ENCODE measurements at places on chromosomes 1 and 21. TPM values are rescaled to one million over a fixed set of nuclear protein-coding genes. Genes with fewer than 3 reads are reported as not detected.

The DDAH1 gene
- 10.1 TPM for total RNA-seq

The ZC3H12A gene
- 4.9 TPM for total RNA-seq

The SELENBP1 gene
- total RNA-seq = 66.3 TPM

The RGS18 gene
- total RNA-seq = 0.71 TPM

The USH2A gene
- total RNA-seq = 3.6 TPM

The YBEY gene
- 17.1 TPM for total RNA-seq

The C1orf216 gene
- 9.8 TPM for total RNA-seq

The SLC30A10 gene
- total RNA-seq = 0.47 TPM

The MTFR1L gene
- total RNA-seq = 252 TPM

The GRIK3 gene
- total RNA-seq = 0.55 TPM

The CLDN17 gene
- total RNA-seq = not detected

The CR2 gene
- total RNA-seq = not detected

GRCh38 chr1:113416496-113416895 is 26.2 kb downstream of the MAGI3 start:
- DNase-seq = no peak

- DNase-seq = no peak
Observed at GRCh38 chr1:109582021-109582420, 33.6 kb downstream of the GNAI3 start.

GRCh38 chr1:40076895-40077312 is 20.1 kb downstream of the PPT1 start:
- DNase-seq = no peak

GRCh38 chr1:68010090-68010489 is 40.3 kb downstream of the DIRAS3 start:
- DNase-seq = no peak

DNA sequence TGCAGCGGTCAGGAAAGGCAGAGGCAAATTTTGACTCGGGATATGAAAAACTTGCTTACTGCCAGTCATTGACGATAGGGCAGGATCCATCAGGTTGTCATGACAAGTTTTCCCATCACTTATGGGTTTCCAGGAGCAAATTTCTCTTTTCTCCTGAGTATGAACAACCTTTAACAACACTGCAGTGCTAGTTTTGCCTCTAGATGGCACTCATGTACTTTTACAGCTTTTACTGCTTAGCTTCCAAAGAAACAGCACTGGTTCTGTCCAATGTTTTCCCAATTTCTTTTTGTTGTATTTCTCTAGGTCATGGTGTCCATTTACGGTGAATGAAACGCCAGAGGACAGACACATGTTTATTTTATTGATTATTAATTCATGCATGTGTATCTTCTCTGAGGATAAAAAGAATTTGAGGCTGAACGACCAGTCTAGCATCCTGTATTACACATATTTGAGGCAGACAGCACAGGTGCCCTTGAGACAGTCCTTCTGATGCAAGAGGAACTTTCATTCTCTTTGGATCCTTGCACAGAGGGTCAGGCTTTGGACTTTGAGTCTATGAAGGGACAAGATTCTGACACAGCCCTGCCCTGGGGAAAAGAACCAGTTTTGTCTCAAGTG is 112.3 kb upstream of the TRABD2B start:
- no peak for DNase-seq

DNA sequence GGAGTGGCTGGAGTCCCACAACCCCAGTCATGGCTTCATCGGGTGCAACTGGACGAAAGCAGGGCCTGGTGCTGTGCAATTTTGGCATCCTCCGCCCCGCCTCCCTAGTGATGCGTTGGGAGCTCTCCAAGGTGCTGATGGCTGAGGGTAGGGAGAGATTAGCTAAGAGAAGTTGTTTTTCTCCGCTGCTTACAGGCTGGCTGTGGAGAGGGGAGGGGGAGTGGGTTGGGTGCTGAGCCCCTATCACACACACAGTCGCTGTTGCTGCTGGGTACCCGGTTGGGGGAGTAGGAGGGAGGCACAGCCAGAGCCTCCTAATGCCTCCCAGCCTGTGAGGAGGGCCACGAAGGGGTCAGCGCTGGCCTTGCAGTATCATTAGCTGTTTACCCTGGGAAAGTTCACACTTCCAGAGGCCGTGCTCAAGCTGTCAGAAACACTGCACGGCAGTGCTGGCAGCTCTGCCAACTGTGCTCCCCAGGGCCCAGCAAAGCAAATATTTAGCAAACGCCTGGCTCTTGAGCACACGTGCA is 110.0 kb downstream of the GRIK3 start:
- DNase-seq = peak; percentile 42

GRCh38 chr21:25925936-25926335 is 191.2 kb downstream of the GABPA start:
- DNase-seq = no peak

DNA sequence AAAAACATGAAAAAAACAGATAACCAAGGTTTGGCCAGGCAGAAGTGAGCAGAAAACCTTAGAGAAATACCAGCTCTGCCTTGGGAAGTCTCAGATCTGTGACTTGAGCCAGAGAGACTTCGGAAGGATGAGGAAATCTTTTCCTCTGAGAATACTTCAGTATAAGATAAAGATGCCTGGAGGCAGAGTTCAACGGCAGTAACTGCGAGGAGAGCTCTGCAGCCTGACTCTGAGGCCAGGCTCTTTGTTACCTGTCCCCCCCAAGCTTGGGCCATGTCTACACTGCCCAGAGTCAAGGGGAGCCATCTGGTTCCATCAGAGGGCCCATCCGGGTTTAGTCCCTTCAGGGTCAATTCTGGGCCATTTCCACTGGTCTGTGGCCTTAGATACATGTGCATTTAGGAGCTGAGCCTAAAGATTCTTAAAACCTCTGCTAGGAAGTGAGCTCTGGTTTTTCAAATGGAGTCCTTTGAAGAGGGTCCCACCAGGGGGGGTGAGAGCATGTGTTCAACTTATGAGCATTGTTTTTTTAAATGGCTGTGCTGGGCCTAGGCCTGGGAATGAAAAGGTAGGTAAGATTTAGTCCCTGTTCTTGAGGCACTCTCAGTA is 8.7 kb downstream of the KIRREL1 start:
- no peak for DNase-seq

- DNase-seq = no peak
Observed at GRCh38 chr21:31909153-31910073, 36.6 kb downstream of the HUNK start.

- peak; percentile 28 for DNase-seq
Observed at GRCh38 chr1:43549921-43550597, 19.4 kb downstream of the PTPRF start.

DNA sequence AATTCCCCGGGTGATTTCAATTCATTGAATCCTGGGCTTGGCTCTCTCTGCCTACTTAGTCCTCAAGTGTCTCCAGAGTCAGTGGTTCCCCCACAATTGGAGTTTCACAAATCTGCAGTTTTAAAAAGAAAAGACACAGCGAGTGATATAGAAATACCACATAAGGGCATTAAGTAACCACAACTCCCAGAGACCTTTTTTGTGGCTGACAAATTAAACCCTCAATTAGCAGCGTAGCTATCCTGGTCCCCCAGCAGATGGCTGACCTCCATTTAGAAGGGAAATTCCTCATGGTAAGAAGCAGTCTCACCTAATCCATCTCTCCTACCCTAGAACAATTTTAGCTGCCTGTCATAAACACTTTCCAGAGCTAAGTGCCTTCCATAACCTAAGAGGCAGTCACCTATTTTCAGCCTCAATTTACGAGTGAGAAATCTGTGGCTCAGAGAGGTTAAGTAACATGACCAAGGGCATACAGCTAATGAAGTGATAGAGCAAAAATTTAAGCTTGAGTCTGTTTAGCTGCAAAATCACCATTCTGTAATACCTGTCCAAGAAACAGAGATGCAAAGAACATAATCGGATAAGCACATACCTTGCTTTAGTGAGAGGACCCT is 56.0 kb upstream of the NBPF3 start:
- DNase-seq = no peak

GRCh38 chr1:235067396-235068157 is 61.1 kb downstream of the TOMM20 start:
- DNase-seq = peak; percentile 70

DNA sequence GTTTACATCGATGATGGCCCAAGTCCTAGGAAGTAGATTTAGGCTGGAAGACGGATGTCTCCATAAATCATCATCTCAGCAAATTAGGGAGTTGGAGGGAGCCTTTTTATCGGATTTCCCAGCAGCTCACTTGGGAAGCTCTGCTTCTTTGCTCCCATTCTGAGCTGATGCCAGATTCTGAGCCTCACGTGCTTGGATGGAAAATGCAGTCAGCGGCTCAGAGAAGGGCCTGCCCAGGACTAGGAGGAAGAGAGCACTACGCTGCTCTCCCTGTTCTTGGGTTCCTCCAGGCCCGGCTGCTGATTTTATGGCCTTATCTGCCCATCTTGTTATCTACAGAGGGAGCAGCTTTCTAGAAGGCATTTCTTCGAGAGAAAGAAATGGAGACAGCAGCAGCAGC is 42.0 kb downstream of the UBIAD1 start:
- DNase-seq = no peak

DNA sequence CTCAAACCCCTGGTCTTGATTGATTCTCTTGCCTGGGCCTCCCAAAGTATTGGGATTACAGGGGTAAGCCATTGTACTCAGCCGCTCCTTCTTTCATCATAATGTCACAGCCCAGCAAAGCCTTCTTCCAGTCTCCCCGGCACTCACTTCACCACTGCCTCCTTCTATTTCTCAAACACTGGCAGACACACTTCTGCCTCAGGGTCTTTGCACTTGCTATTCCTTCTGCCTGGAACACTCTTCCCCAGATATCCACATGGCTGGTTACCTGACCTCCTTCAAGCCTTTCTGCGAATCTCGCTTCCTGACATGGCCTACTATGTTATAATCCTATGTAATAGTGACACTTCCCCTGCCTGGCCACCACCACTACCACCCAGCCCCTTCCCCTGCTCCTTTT is 7.2 kb upstream of the SLC9A1 start:
- no peak for DNase-seq

GRCh38 chr1:19754482-19754881 is 45.2 kb downstream of the TMCO4 start:
- no peak for DNase-seq

DNA sequence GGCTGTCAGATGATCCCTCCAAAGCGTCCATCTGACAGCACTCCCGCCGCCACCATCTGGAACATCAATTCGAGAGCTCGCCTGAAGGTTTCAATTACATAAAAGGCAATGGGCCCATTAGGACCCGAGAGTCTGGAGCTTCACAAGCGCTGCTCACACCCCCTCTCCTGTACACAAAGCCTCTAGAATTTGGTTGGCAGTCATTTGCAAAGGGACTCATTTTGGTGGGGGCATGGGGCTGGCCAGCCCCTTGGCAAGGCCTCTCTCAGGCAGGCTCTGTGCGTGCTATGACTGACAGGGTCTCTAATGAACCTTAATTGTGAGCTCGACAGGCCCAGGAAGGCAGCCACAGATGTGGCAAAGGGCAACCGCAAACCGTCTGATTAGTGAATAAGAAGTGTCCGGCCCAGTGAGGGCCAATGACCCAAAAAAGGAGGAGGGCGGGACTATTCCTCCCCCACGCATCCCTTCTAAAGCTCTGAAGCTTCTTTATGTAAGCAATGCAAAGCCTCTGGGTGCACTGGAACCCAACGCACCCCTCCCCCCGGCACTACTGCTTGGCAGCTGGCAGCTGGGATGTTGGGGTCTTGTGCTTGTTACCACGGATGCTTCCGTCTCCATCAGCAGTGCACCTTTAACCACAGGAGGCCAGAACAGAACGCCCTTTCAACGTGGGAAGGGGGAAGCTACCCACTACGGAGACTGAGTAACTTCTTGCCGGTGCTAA is 79.4 kb downstream of the CAPZB start:
- no peak for DNase-seq

GRCh38 chr1:64472805-64473204 is 2.9 kb downstream of the CACHD1 start:
- DNase-seq = no peak

GRCh38 chr1:24440436-24440835 is 24.8 kb downstream of the NIPAL3 start:
- no peak for DNase-seq

DNA sequence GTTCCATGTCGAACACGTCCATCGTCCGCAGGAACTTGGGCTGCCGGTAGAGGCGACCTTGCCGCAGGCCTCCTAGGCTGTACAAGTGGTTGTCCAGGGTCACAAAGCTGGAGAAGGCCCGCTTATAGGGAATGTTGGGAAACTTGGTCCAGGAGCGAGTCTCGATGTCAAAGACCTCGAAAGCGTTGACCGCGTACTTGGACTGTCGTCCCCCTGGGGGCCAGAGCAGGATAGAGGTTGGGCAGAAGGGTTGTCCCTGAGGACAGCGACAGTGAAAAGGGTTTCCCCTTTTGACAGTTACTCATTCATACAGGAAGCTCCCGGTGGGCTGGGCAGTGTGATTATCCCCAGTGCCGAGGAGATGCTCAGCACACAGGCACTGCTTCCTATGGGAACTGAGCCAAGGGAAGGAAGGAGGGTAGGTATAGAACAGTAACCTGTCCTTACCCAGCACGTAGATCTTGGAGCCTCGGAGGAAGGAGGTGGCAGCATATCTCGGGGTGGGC is 17.5 kb downstream of the KLHDC8A start:
- DNase-seq = no peak

DNA sequence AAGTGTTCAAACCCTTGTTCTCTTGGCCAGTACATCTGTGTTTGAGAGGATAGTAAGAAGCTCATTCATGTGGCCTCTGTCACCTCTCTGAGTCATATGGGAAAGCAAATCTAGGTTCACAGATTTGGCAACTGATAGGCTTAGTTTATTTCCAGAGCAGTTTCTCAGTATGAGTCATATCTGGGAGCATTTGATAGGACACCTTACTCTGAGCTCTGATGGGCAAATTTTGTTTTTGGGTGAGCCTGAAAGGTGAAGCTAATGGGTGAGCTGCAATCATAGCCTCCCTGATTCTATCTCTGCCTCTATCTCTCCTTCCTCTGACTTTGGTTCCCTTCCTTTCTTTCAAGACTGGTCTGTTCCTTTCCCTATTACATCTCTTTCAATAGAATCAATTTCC is 134.4 kb downstream of the S1PR1 start:
- DNase-seq = no peak

DNA sequence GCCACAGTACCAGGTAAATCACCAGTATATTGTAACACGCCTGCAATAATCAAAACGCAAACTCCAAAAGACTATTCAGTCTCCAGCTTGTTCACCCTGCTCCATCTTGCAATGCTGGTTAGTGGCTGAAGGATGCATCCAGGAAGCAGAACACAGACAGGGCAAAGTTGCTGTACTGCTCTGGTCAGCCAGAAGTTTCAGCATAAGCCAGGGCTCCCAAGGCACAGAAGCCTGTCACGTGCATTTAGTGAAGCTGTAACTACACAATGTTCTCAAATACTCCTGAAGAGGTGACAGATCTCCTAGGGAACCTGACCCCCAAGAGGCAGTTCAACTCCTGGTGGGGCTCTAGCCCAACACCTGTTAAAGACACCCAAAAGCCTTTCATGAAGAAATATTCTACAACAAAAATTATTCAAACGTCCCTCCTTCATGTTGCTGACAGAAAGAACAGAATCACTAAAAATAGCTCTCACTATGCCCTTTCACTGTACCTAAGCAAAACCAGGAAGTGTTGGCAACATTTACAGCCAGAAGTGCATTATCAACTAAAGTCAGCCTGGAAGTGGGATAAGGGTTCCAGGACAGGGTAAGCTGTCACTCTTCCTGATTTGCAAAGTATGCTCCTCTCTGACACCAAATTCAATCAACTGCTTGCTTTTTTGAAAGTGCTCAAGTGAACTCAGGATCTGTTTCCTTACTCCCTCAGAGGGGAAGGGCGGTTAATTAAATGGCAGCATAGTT is 52.1 kb downstream of the SLC35D1 start:
- no peak for DNase-seq

- DNase-seq = no peak
Observed at GRCh38 chr1:181310560-181310959, 172.8 kb upstream of the CACNA1E start.
